ENCODE measurements at places on chromosomes 12 and 14.

- DNase-seq: no peak
These were observed 95.9 kb downstream of the OTOGL start for GRCh38 chr12:80195074-80195726.

GRCh38 chr14:96131836-96132235, 72.8 kb upstream of the BDKRB2 start:
- no peak for DNase-seq

DNA sequence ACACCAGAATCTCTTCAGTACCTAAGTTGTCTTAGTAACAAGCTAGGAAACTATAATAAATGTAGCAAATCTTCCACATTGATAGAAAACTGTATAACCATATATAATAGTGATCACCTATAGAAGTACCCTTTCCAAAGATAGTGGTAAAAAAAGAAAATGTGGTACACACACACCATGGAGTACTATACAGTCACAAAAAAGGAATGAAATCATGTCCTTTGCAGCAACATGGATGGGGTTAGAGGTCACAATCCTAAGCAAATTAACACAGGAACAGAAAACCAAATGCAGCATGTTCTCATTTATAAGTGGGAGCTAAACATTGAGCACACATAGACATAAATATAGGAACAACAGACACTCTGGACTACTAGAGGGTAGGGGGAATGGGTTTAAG, 90.5 kb downstream of the SLC25A21 start:
- DNase-seq: no peak

GRCh38 chr14:90093942-90094595, 32.3 kb downstream of the KCNK13 start:
- no peak for DNase-seq

GRCh38 chr14:85565862-85566296, 35.9 kb downstream of the FLRT2 start:
- DNase-seq: no peak

- DNase-seq: no peak
These were observed 144.2 kb downstream of the SLC38A6 start for GRCh38 chr14:61125041-61125866.

DNA sequence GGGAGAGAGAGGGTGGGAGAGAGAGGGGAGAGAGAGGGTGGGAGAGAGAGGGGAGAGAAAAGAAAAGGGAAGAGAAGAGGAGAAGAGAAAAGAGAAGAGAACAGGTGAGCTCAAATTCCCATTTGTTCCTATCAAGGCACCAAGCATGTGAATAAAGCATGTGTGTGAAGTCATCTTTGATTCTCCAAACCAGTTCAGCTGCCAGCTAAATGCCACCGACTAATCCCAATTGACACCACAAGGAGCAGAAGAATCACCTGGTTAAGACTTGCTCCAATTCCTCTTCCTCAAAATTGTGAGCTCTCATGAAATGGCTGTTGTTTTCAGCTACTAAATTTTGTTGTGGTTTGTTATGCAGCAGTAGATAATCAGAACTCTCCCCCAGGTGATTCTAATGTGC, 188.9 kb downstream of the TMX1 start:
- DNase-seq: no peak

DNA sequence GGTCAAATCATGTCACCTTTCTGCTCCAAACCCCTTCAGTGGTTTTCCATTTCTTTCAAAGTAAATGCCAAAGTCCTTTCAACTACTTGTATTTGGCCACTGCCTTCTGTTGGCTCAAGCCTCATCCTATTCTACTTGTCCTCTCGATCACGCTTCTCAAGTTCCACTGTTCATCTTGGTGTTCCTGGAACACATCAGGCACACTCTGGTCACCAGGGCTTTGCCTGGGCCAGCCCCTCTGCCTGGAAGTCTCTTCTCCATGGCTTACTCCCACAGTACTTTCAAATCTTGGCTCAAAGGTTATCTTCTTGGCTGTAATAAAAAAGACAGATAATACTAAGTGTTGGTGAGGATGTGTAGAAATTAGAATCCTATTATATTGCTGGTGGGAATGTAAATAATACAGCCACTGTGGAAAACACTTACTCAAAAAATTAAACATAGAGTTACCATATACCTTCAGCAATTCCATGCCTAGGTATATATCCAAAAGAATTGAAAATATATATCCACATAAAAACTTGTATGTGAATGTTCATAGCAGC, 17.3 kb upstream of the PPFIBP1 start:
- DNase-seq: no peak

- DNase-seq: no peak
These were observed 40.5 kb downstream of the ESR2 start for GRCh38 chr14:64253672-64254071.

DNA sequence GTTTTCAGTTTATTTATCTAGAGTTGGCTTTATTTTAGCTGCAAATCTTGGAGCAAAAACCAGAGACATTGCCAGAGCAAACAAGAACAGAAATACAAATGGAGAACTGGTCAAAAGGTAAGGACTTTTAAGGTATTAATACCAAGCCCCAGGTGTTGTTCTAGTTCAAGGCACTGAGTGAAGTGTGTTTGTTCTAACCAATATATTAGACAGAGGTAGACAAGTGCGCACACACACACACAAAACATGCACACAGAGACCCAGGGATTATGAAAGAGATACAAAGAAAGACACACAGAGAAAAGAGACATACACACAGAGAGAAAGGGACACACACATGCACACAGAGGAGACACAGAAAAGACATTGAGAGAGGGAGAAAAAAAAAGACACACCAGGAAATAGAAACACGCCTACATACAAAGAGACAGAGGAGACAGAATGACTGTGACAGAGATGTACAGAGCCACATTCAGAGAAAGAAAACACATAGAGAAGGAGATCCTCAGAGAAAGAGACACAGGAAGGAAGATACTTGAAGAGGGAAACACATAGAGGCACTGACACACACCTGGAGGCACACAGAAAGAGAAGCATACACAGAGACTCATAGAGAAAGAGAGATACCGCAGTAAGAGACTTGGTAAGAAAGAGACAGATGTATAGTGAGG, 50.2 kb downstream of the MIPOL1 start:
- no peak for DNase-seq
